ENCODE measurements at places on chromosomes 16 and 17. TPM values are rescaled to one million over a fixed set of nuclear protein-coding genes. Genes with fewer than 3 reads are reported as not detected.

DNA sequence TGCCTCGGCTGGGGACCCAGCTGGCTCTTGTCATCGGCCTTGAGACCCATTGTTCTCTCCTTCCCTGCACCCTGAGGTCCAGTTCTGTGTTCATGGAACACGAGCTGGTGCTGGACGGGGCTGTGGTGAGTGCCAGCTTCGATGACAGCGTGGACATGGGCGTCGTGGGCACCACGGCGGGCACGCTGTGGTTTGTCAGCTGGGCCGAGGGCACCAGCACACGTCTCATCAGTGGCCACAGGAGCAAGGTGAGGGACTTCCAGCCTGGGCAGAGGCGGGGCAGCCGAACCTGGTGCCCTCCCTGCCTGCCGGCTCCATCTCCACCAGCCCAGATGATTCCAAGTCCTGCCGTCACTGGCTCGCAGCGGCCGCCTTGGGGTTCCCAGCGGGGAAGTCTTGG, 5.3 kb upstream of the RHOT2 start:
- no peak overlapping the region for H3K4me3 ChIP-seq
- no peak for DNase-seq
- no peaks in the 10 kb centered on the region for H3K27me3 ChIP-seq
- no peak overlapping the region for H3K27ac ChIP-seq

DNA sequence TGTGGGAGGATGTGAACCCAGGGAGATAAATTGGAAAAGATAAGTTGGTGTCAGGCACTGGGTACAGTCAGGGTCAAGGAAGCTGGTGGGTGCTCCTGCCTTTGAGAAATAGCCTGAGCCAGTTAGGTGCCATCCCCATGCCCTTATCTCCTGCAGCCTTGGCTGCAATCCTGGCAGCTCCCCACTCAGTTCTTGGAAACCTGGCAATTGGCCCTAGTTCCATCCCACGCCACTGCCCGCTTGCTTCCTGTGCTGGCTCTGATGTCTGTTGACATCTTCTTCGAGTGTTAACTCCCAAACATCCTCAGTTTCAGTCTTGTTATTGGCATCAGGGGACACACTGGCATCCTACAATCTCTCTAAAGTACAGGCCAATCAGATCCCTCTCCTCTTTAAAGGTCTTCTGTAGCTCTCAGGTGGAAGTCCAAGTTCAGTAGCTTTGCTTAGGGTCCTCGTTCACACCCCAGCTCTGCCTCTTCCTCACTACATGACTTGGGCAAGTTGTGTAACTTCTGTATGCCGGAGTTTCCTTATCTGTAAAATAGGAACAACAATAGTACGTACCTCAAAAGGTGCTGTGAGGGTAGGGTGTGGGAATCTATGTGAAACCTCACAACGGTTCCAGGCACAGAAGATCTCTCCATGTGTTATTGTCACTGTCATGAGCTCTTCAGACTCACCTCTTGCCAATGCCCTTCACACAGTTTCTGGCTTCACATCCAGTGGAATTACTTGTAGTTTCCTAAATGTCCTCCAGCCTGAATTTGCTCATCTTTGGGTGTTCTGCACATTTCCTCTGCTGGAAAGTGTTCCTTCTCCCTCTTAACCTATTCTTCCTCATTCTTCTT, 13.5 kb upstream of the PRKAR1A start:
- no peak overlapping the region for H3K27ac ChIP-seq
- no peak overlapping the region for H3K4me3 ChIP-seq
- H3K36me3 ChIP-seq = peaks cover 5% of the 10 kb centered on the region
- no peaks in the 10 kb centered on the region for H3K27me3 ChIP-seq

DNA sequence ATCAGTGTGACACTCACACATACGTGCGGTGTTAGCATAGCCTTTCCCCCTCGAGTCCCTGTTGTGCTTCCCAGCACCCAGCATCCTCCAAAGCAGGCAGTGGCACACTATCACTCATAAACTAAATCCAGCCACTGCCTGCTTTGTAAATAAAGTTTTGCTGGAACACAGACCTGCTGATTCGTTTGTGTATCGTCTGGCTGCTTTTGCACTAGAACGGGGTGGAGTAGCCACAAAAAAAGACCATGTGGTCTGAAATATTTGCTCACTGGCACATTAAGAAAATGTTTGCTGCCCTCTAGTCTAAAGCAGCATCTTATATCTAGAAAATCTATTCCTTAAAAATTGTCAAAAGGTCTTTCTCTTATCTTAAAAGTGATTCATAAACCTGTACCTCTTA, 341.2 kb upstream of the ZFHX3 start:
- no peaks in the 10 kb centered on the region for H3K4me1 ChIP-seq
- H3K27me3 ChIP-seq = no peaks in the 10 kb centered on the region
- H3K36me3 ChIP-seq = no peaks in the 10 kb centered on the region
- no peak for DNase-seq

DNA sequence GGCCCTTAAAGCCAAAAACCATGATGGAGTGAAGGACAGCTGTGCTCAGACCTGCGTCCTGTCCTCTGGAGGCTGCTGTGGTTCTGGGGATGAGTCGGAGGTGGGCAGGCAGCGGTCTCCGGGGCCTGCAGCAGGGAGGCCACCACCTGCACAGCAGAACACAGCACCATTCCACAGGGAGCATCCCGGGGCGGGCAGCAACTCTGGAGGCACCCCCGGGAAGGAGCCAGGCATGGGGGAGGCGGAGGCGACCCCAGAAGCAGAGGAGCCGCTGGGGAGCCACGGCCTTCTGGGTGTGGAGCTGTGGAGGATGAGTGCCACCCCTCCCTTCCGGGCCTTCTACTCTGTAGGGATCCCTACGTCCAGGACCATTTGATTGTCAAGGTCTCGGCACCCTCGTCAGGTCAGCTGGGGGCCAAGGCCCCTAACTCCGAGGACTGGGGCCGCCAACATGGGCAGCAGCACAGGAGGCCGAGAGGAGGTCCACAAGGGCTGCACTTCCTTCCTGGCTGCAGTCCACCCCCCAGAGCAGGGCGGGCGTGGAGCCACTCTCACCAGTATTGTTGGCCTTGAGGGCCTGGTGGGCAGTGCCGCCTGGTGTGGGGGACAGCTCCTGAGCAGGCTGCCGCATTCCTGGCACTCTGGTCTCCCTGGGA, 23.8 kb downstream of the CEP131 start:
- no peaks in the 10 kb centered on the region for H3K4me1 ChIP-seq
- H3K4me3 ChIP-seq = no peak overlapping the region
- H3K27me3 ChIP-seq = no peaks in the 10 kb centered on the region
- peaks cover 2% of the 10 kb centered on the region for H3K36me3 ChIP-seq
- no peak for DNase-seq

GRCh38 chr16:66166490-66166889, 200.0 kb upstream of the CDH5 start:
- no peaks in the 10 kb centered on the region for H3K36me3 ChIP-seq
- H3K27me3 ChIP-seq = no peaks in the 10 kb centered on the region
- H3K4me3 ChIP-seq = no peak overlapping the region
- H3K27ac ChIP-seq = no peak overlapping the region
- H3K4me1 ChIP-seq = peaks cover 3% of the 10 kb centered on the region

- H3K4me3 ChIP-seq = peak overlapping the region; percentile 65
- H3K27me3 ChIP-seq = peaks cover 27% of the 10 kb centered on the region
- no peaks in the 10 kb centered on the region for H3K36me3 ChIP-seq
- no peaks in the 10 kb centered on the region for H3K4me1 ChIP-seq
Observed at GRCh38 chr17:1203111-1203966, 23.6 kb upstream of the ABR start.

GRCh38 chr17:50480854-50481490, 2.3 kb downstream of the RSAD1 start:
- DNase-seq = no peak
- no peak overlapping the region for H3K27ac ChIP-seq
- peaks cover 8% of the 10 kb centered on the region for H3K27me3 ChIP-seq
- peaks cover 16% of the 10 kb centered on the region for H3K36me3 ChIP-seq
- no peak overlapping the region for H3K4me3 ChIP-seq
- H3K4me1 ChIP-seq = peaks cover 14% of the 10 kb centered on the region

- peak overlapping the region; percentile 58 for H3K4me3 ChIP-seq
- peaks cover 43% of the 10 kb centered on the region for H3K4me1 ChIP-seq
- DNase-seq = no peak
- no peak overlapping the region for H3K27ac ChIP-seq
Observed at GRCh38 chr17:78716814-78717393, 65.2 kb downstream of the CYTH1 start.

- no peak overlapping the region for H3K4me3 ChIP-seq
- H3K36me3 ChIP-seq = peaks cover 4% of the 10 kb centered on the region
- H3K4me1 ChIP-seq = peaks cover 53% of the 10 kb centered on the region
- H3K27me3 ChIP-seq = peaks cover 5% of the 10 kb centered on the region
- H3K27ac ChIP-seq = 0 out of 2 replicates have a peak overlapping the region, but pooled peaks have one; percentile 28
Observed at GRCh38 chr16:75002474-75002873, 3.6 kb downstream of the ZNRF1 start.

DNA sequence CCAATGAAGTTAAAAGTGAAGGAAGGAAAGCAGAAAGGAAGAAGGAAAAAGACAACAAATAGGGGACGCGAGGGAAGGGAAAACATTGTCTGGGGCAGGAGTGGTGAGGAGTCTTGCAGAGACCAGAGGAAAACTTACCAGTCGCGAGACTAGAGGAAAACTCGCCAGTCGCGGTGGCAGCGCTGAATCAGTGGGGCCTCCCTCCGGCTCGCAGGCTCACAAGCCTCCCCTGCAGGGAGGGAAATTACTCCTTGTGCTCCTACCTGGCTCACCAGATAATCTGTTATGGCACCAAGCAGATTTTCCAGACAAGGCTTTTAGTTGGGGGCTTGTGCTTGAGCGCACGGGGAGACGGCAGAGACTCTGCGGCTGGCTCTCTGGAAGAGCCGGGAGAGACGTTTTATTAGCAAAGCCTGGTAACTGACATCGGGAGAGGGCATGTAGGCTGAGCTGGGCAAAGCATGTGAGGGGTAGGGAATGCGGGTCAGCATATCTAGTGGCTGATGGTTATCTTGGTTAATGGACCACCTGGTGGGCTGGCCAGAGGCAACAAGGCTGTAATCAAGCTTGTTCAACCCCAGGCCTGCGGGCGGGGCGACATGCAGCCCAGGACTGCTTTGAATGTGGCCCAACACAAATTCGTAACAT, 37.1 kb downstream of the LCMT1 start:
- DNase-seq = peak; percentile 31
- no peaks in the 10 kb centered on the region for H3K27me3 ChIP-seq
- peak overlapping the region; percentile 47 for H3K27ac ChIP-seq

GRCh38 chr16:14606102-14606501, 24.0 kb downstream of the PARN start:
- no peaks in the 10 kb centered on the region for H3K27me3 ChIP-seq
- DNase-seq = no peak
- no peak overlapping the region for H3K27ac ChIP-seq
- H3K36me3 ChIP-seq = peaks cover 64% of the 10 kb centered on the region

- H3K4me1 ChIP-seq = 0 out of 2 replicates have a peak, but pooled peaks cover 4% of the 10 kb centered on the region
- H3K27me3 ChIP-seq = no peaks in the 10 kb centered on the region
- H3K4me3 ChIP-seq = no peak overlapping the region
- no peak overlapping the region for H3K27ac ChIP-seq
- H3K36me3 ChIP-seq = no peaks in the 10 kb centered on the region
- no peak for DNase-seq
Observed at GRCh38 chr16:87784812-87785211, 19.0 kb upstream of the KLHDC4 start.

GRCh38 chr17:17784657-17785267, 52.0 kb downstream of the SREBF1 start:
- H3K27ac ChIP-seq = peak overlapping the region; percentile 41
- H3K27me3 ChIP-seq = peaks cover 27% of the 10 kb centered on the region
- H3K4me3 ChIP-seq = peak overlapping the region; percentile 78

DNA sequence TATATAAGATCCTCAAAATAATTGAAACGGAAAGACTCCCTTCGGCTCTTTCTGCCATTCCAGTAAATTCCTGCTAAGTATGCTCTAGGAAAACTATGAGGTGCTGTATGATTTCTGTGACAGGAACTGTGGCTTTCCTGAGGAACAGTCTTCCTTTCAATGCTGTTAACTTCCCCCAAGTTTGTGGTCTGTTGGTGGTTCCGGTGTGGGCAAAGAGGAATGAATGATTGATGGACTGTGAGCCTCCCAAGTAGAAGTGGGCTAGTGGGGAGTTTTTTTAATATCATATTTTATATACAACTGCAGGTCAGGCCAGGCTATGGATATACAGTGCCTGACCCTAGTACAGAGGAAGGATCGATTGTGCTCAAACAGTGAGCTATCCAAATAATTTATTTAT, 560.7 kb upstream of the RBFOX1 start:
- no peak overlapping the region for H3K4me3 ChIP-seq
- no peak overlapping the region for H3K27ac ChIP-seq
- H3K4me1 ChIP-seq = no peaks in the 10 kb centered on the region
- H3K36me3 ChIP-seq = peaks cover 50% of the 10 kb centered on the region
- DNase-seq = no peak
- H3K27me3 ChIP-seq = no peaks in the 10 kb centered on the region

DNA sequence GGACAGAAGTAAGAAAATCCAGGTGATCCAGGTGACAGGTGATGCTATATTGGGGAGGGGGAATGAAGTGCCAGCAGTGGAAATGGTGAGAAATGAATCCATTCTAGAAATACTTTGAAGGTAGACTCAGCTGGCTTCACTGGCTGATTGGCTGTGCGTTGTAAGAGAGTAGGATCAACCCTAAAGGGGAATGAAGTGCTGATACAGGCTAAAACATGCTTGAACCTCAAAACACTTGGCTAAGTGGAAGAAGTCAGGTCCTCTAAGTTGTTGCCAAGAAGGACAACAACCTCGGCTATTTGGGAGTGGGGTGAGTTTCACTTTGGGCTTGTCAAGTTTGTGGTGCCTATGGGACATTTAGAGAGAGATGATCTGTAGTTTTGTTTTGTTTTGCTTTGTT, 24.1 kb upstream of the SCNN1B start:
- peaks cover 6% of the 10 kb centered on the region for H3K36me3 ChIP-seq
- no peak overlapping the region for H3K4me3 ChIP-seq
- H3K27me3 ChIP-seq = peaks cover 2% of the 10 kb centered on the region
- peaks cover 36% of the 10 kb centered on the region for H3K4me1 ChIP-seq

DNA sequence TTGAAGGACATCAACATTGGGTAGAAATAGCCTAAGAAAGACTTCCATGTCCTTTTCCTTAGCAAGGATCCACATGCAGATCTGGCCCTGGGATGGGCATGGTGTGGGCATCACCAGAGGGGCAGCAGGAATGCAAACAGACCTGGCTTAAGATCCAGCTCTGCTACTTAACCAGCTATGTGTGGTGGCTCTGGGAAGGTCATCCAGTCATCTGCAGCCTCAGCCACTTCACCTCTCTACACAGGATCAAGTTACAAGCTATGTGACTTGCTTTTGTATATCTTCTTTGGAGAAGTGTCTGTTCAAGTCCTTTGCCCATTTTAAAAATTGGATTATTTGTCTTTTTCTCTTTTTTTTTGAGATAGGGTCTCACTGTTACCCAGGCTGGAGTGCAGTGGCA, 13.5 kb upstream of the ADORA2B start:
- no peak overlapping the region for H3K27ac ChIP-seq
- DNase-seq = no peak
- no peaks in the 10 kb centered on the region for H3K27me3 ChIP-seq
- H3K36me3 ChIP-seq = no peaks in the 10 kb centered on the region
- no peak overlapping the region for H3K4me3 ChIP-seq

Gene CACNG5
- 3.1 TPM for total RNA-seq

Gene KCNH4
- 0.24 TPM for total RNA-seq

Gene ZNF200
- 6.8 TPM for total RNA-seq

Gene DPEP2
- total RNA-seq = not detected

Gene KREMEN2
- 7.5 TPM for total RNA-seq

Gene DHRS7C
- not detected for total RNA-seq

Gene GDPD3
- 2.5 TPM for total RNA-seq

Gene ABCC11
- total RNA-seq = not detected
